Naive thymus-derived CD4-positive, alpha-beta T cell (primary cell): ENCODE measurements at places on chromosomes 2 and 18.

GRCh38 chr2:84865181-84865783, 15.6 kb downstream of the TRABD2A start:
- peak; percentile 46 for DNase-seq

- DNase-seq = no peak
Observed at GRCh38 chr2:85994897-85995647, 106.3 kb upstream of the ST3GAL5 start.

DNA sequence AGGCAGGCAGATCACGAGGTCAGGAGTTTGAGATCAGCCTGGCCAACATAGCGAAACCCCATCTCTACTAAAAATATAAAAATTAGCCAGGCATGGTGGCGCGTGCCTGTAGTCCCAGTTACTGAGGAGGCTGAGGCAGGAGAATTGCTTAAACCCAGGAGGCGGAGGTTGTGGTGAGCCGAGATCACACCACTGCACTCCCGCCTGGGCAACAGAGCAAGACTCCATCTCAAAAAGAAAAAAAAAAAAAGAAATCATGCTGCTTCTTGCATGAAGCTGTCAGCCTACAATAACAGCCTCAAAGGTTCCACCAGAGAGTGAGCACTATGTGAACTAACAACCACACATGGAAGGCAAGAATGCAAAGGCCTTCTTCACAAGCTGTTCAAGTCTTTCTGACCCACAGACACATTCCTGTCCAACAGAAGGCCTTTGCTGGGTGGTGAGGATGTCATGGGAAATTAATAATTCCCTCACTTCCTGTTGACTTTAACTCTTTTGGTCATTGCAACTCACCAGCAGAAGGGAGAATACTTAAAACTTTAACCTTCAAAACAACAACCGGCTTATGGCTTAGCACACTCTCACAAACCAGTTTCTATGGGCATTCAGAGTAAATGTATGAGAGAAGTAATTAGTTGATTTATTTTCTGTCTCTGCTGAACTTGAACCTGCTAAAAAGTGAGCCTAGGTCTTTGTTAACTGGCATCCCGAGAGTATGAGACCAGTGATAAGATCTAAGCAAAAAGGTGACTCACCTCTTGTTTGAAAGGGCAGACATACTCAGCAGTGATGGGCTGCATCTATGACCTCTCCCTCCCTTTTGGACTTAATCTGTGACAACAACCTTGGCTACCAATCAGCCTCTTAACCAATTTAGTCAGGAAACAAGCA, 11.8 kb downstream of the PLEKHM3 start:
- DNase-seq = no peak

- no peak for DNase-seq
Observed at GRCh38 chr2:58853420-58853819, 612.3 kb upstream of the FANCL start.

GRCh38 chr2:141940709-141941108, 190.1 kb downstream of the LRP1B start:
- no peak for DNase-seq

- no peak for DNase-seq
Observed at GRCh38 chr2:45960057-45960863, 308.8 kb downstream of the PRKCE start.

DNA sequence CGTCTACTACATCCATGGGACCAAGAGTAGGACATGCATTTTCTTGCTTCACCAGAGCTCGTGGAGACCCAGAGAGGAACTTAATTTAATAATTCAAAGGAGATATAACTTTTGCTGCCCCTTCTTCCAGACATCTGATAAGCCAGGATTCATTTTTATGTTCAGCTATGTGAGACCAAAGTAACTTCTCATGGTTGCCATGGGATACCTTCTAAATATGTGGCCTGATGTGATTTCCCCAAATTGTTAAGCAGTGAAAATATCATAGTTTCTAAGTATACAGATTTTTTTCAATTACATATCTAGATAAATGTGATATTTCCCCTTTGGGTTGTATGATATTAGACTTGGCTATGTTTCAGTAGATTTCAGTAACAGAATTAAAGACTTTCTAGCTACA, 185.5 kb upstream of the FN1 start:
- DNase-seq = no peak

DNA sequence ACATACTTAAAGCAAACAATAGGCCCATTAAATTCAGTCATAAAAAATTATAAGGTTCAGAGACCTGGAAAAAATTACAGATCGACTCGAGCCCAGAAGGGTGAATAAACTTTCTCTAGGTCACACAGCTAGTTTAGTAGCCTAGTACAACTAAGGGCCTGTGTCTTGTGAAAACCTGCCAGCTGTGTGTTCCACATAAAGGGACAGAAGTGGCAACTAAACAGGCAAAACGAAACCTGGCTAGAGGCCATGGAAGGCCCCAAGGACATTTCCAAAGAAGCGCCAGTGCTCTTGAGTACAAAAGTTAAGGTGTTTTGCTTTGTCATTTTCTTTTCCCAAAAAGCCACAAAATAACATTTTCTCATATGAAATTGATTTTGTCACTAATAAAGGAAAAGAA, 164.9 kb downstream of the L3MBTL4 start:
- DNase-seq = no peak

GRCh38 chr2:85790032-85790431, 36.2 kb downstream of the ATOH8 start:
- DNase-seq = no peak

- no peak for DNase-seq
Observed at GRCh38 chr2:154698721-154699574, 453 bp downstream of the KCNJ3 start.

GRCh38 chr2:232628466-232629128, 4.8 kb upstream of the EFHD1 start:
- DNase-seq = no peak

DNA sequence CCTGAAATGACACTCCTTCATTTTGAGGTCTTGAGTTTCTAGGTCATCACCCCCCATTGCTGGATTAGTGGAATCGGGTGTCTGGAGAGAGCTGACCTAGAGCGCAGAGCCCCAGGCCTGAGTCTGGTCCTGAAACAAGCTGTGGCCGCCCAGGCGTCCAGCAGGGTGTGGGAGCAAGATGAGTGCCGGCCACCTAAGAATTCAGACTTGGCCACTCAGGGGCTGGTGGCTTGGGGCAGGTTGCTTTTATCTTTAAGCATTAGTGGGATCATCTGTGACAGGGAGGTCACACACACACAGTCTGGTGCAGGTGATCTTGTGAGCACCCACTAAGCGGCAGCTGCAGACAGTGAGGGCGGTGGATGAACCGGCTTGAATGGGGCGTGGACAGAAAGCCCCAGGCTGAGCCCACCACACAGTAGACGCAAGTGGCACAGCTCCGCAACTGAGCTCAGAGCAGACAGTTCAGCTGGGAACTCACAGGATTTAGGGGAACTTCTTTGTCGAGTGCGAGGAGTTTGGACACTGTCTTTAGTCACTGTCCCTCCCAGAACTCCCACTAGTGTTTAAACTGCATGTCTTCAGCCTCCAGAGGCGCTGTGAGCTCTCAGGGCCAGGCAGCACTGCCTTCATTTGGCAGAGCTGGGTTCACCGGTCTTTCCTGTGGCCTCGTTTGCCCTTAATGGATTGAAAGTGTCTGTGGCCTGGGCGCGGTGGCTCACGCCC, 21.5 kb downstream of the ITGB1BP1 start:
- DNase-seq = no peak

DNA sequence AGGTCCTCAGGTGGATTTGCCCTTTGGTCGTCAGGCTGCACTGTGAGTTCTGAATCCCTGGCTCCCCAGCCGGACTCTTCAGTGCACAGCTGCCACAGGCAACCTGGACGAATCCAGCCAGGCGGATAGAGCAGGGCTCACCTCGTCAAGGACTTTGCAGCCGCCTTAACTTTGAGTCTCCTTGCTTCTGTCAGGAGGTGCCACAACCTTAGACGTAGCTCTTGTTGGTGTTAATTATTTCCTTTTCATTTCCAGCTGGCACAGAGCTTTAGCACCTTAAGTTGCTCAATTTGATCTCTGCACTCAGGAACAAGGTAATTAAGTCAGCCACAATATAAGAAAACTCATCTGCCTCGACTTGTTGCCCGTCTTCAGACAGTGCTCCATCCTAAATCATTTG, 17.7 kb downstream of the SMIM21 start:
- DNase-seq = no peak

DNA sequence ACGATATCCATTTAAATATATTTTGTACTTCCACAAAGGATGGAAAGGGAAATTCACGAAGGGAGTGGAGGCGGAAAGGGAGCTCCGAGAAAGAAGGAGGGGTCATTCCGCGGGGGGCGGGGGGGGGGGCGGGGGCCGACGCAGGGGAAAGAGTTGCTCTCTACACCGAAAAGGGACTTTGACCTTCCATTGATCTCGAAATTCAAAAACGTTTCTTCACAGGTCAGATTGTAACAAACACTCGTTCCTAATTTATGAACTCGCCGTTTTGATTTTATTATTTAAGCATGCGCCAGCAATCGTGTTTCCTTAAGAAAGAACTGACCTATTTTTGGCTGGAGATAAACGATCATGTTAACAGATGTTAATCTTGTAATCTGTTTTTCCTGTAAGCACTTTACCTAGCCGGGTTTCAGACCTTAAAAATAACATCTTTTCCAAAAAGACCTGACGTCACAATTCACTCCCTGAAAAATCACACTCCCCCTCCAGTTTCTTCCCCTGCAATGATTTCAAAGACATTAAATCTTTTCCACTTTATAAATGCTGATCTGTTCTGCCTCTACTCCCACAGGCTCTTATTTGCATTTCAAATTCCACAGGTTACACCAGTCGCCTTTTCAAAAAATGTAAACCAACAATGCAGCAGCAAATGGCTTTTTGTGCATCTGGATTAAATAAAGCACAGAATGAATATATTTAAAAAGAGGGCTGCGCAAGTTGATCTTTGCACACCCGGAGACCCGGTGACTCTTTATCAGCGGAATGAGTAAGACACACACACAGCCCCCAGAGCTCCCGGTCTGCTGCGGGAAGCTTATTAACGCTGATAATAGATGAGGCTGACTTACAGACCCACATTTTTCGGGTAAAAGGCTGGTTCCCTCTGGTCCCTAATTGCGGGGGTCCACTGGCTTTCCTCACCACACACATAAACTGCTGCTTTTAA, 1.6 kb downstream of the ZNF516 start:
- peak; percentile 19 for DNase-seq

- DNase-seq = no peak
Observed at GRCh38 chr2:104853534-104854497, at the start of gene POU3F3. TSS of gene POU3F3 (plus strand) at chr2:104854115. CDS start at chr2:104855511, 1,396 bp downstream.

GRCh38 chr2:215423928-215424540, 11.8 kb downstream of the FN1 start:
- DNase-seq = no peak

- no peak for DNase-seq
Observed at GRCh38 chr18:12532661-12533060, 124.9 kb downstream of the PRELID3A start.

DNA sequence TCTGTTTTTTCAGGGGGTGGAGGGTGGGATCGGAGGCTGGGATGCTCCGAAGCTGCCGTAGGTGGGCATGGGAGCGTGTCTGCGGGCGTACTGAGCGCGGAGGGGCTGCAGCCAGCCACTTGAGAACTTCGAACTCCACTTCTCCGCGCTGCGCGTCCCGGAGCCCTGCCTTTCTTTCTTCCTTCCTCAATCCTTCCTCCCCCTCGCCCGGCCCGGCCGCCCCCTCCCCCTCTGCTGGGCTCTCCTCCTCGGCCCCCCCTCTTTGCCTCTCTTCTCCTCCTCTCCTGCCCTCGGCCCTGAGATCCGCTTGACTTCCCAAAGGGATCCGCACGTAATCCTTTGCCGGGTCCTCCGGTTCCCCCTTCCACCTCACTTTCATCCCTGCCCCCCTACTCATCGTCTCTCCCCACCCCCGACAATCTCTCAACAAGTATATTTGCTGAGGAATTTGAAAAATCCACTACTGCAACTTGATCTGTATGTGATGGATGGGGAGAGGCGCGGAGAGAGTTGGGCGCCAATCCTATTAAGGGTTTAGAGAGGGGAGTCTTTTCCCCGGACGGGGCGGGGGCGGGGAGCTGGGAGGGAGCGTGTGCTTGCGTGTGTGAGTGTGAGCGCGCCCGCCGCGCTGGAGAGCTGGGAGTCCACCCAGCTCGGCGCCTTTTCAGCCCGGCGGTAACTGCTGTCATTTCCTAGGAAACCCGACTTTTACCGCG, 1.1 kb downstream of the GLI2 start:
- DNase-seq = no peak

DNA sequence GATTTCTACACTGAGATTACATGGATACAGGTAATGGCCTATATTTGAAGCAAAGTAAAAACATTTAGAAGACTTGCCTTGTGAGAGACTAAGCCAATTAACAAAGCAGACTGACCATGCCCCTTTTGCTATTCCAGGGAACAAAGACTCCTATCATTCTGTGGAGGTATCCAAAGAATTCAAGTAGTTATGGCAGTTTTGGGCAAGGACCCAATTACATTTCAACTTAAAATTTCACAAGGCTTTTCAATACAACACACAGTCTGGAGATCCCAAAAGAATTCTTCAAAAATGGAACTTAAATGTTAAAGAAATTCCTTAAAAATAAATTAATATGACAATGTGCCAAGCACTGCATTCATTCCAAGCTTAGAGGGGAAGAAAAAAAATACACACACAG, 109.2 kb upstream of the CHRNA1 start:
- DNase-seq = no peak

- peak; percentile 47 for DNase-seq
Observed at GRCh38 chr2:200471324-200471848, 38.5 kb downstream of the KCTD18 start.

GRCh38 chr18:4454537-4455112, 482 bp downstream of the DLGAP1 start:
- no peak for DNase-seq

- DNase-seq = no peak
Observed at GRCh38 chr2:102848366-102848839, 86.6 kb downstream of the TMEM182 start.

GRCh38 chr18:72206814-72207213, 337.3 kb downstream of the CBLN2 start:
- DNase-seq = no peak

- no peak for DNase-seq
Observed at GRCh38 chr18:26546875-26547645, 1.3 kb downstream of the KCTD1 start.

DNA sequence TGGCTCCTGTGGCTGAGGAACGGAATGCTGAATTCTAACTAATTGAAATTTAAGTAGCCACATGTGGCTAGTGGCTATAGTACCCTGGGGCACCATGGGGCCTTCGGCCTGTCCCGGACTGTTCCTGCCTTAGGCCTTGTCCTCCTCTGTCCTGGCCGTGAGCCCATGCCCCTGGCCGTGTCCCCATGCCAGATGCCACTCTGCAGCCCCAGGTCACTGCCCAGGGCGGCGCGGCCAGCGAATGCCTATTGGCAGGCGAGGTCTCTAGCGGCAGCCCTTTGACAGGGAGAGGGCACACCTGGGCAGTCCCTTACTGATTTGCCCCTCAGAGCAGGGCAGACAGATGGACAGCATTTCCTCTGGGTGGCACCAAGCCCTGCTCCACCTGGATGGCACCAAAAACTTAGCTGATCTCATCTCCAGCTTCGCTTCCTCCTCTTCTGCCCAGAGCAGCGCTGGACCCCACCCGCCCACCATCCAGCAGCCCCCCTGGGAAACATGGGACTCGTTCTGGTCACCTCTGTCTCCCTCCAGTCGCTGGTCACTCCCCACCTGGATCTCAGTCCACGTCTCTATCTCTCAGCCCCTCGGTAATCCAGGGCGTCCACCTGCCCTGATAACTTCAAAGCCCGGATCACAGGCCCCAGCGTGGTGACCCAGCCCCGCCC, 1.1 kb upstream of the DGKD start:
- no peak for DNase-seq
